Kidney epithelial cell (primary cell): ENCODE measurements at places on chromosomes 12 and 14. TPM values are rescaled to one million over a fixed set of nuclear protein-coding genes. Genes with fewer than 3 reads are reported as not detected.

The ACOT4 gene
- total RNA-seq, result 4.3 and 5.1 TPM in 2 replicates

The PLD4 gene
- total RNA-seq, result 0.04 and 0.68 TPM in 2 replicates

The CCDC196 gene
- not detected in 2 replicates for total RNA-seq

DNA sequence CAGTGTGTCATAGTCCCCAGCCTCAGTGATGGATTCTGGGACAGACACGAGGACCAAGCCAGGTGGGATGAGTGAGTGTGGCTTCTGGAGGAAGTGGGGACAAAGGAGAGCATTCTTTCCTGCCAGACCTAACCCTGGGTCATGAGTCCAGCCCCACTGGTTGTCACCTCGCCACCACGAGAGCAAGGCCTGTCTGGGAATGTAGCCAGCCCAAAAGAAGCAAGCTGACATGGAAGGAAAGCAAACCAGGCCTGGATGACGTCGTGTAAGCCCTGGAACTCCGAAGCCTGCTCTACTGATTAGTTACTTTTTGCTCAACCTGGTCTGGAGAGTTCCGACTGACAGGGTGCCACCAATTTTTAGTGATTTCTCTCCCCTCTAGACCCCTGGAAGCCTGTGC is 105.9 kb downstream of the SINHCAF start:
- no peak for DNase-seq

DNA sequence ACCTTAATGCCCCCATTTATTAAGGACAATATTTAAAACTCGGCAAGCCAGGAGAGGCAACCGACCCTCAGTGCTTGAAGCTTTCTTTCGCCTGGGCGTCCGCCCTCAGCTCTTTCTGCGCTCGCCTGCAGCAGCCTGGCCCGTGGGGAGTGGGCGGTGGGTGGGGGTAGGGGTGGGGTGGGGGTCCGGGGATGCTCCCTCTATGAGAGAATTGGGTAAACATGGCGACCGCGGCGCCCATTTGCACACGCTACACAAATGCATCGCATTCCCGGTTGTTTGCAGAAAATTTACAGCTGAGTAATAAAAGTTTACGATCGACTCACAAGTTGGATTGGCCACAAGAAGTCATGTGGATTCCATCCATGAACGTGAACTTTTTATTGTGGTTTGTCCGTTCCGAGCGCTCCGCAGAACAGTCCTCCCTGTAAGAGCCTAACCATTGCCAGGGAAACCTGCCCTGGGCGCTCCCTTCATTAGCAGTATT is 7.7 kb downstream of the HOXC8 start:
- DNase-seq, result no peak

- DNase-seq, result no peak
Observed at GRCh38 chr12:64171715-64172114, 50.4 kb downstream of the KICS2 start.

DNA sequence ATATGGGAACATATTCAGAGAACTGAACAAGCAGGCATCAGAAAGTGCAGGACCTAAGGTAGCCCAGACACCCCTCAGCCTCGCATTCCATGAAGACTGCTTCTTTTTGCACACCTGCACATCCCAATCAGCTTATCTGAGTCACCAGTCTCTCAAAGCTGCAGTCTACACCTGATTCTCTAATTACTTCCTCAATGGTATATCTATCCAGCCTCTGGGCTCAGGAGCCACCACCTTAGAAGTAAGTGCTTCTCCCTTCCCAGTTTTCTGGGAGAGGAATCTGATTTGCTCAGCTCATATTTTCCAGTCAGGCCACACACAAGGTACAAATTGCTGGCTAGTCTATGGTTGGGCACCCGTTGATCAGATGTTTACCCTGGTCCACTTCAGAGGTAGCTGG is 21.7 kb downstream of the TC2N start:
- no peak for DNase-seq

- no peak for DNase-seq
Observed at GRCh38 chr12:101650346-101651117, 46.9 kb upstream of the CHPT1 start.

DNA sequence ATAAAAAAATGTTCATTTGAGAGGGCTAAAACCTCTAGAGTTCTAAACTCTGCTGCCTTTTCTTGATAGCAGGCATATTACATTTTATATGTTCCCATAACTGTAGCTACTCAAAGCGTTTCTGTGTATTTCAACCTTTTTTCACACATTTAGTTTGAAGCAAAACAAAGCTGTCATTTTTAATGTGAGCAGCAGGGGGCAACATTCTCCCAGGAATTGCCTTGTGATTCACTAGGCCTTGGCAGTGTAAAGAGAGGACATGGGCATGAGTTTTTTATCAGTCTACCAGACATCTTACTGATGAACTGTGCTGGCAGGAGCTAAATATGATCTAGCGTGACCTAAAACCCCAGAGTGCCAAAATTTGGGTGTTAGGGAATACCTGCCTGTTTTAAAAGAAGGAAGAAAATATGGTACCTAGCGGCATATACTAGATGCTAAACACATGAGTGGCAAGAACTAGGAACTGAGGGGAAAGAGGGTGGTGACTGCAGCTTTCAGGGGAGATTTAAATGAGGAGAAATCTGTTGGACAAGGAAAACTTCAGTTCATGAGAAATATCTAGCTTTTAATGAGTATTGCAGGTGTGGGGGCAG is 65.3 kb downstream of the IFT43 start:
- DNase-seq, result peak; percentile 4

GRCh38 chr12:59484575-59484974 is 111.3 kb upstream of the SLC16A7 start:
- no peak for DNase-seq

- DNase-seq, result no peak
Observed at GRCh38 chr14:89225607-89226006, 191.4 kb downstream of the FOXN3 start.

- no peak for DNase-seq
Observed at GRCh38 chr14:21647380-21647779, 6.3 kb upstream of the OR4E2 start.
